ENCODE measurements at places on chromosomes 13 and 19.
A peak's percentile ranks its signal among the peaks of the same experiment; 100 is the strongest.

DNA sequence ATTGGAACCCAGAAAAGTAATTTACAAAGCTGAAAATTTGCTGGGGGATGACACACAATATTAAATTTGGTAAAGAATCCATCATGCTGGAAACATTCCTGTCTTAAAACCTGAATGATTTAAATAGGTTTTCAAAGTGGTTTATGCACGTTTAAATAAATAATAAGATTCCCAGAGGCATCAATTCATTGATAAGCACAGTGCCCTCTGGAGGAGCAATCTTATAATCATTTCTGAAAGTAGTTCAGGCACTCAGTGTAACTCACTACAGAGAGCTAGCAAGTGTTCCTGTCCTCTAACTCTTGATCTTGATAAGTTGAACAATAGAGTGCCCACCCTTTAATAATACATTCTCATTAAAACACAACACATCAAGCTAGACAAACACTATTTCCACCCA, 43.5 kb upstream of the SHISA2 start:
- no peak for DNase-seq

GRCh38 chr19:791567-792305, 5.5 kb upstream of the PTBP1 start:
- no peak for DNase-seq

DNA sequence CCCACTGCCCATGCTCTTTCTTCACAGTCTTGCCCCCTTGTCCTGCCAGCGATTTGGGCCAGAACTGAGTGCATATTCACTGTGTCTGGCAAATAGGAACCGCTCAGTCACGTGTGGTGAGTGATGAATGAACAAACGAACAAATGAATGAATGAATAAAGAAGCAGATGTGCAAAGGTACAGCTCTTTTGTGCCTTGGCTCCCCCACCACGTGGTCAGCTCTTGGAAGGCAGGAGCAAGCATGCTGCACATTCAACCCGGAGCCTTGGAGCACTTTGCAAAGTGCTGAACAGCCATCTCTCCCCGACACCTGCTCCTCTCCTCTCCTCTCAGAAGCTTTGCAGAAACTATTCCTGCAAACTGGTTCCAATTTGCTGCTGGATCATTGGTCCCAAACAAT, 52.4 kb downstream of the LATS2 start:
- DNase-seq: no peak

DNA sequence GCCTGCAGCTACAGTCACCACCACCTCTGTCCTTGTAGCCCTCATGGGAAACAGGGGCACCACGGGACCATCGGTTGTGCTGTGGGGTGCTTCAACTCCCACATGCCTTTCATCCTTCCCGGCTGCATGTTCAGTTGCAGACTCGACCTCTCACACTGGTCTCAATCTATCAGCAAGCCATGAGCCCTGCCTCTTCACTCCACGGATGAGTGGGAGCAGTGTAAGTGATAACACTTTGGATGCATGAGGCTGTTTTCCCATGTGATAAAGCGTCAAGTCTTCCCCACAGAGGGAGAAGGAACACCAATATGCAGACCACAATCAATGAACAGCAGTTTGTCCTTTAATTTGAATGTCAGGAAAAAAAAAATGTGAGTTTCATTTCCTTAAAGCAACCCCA, 12.2 kb downstream of the SERP2 start:
- no peak for DNase-seq

GRCh38 chr13:113022391-113022744, 53.4 kb downstream of the MCF2L start:
- DNase-seq: no peak

DNA sequence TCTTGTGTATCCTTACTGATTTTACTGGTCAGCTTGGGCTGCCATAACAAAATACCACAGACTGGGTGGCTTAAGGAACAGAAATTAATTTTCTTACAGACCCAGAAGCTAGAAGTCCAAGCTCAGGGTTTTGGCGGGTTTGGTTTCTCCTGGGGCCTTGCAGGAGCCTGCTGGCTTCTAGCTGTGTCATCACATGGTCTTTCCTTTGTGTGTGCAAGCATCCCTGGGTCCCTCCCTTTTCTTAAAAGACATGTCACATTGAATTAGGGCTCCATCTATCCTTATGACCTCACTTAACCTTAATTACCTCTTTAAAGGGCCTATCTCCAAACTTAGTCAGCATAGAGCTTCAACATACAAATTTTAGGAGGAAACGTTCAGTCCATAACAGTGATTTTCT, 23.4 kb downstream of the UBAC2 start:
- DNase-seq: no peak

GRCh38 chr19:54630782-54631181, 498 bp downstream of the LILRB1 start:
- no peak for DNase-seq

- DNase-seq: no peak
These were observed 80.0 kb downstream of the MZT1 start for GRCh38 chr13:72647422-72647821.

DNA sequence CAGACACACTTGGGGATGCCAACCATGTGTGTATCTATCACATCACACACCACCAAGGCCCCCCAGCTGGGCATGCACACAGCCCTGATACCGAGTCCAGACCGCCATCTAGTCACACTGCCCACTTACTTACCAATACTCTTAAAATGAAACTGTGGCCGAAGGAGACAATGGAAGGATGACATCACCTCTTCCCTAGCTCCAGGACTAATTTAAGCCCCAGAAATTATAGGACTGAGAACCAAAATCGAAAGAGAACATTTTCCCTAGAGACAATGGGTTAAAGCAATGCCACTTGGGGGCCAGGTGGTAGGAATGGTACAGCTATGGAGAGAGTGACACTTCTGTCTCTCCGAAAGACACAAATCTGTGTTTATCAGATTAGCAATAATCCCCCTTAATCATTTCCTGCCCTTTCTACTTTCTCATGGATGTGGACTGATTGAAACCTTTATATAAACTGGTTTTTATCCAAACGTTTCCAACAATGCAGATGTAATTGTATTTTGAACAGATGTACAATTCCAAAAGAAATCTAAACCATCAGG, 663 bp upstream of the GGACT start:
- no peak for DNase-seq

GRCh38 chr13:75486146-75487062, 4.4 kb upstream of the TBC1D4 start:
- no peak for DNase-seq

GRCh38 chr19:58552655-58553054, 2.2 kb downstream of the CHMP2A start:
- no peak for DNase-seq

- DNase-seq: peak; percentile 99
These were observed at the start of gene PIK3R2 for GRCh38 chr19:18152817-18153555. PIK3R2 (plus strand) TSS chr19:18153163; CDS start chr19:18155880, 2,717 bp downstream.

GRCh38 chr13:27355894-27356293, 68.5 kb upstream of the GTF3A start:
- DNase-seq: no peak

- DNase-seq: peak; percentile 89
These were observed 2.5 kb downstream of the PRR36 start for GRCh38 chr19:7871437-7872305.

- peak; percentile 68 for DNase-seq
These were observed 10.4 kb upstream of the ZSWIM4 start for GRCh38 chr19:13784731-13785452.

DNA sequence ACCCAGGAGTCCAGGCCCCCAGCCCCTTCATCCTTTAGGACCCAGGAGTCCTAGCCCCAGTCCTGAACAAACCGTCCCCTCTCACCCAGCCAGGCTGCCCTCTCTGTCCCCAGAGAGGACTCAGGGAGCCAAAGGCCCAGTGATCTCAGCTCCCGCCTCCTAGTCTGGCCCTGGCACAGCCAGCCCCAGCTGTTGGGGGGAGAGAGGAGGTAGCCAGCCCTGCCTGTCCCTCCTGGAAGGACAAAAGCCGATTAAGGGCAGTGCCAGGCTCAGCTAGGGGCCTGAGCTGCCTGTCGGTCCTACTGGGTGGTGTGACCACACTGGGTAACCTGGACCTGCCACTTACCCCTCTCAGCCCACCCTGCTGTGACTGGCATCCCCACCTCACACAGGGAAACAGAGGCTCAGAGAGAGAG, 14.5 kb downstream of the LIPE start:
- no peak for DNase-seq

DNA sequence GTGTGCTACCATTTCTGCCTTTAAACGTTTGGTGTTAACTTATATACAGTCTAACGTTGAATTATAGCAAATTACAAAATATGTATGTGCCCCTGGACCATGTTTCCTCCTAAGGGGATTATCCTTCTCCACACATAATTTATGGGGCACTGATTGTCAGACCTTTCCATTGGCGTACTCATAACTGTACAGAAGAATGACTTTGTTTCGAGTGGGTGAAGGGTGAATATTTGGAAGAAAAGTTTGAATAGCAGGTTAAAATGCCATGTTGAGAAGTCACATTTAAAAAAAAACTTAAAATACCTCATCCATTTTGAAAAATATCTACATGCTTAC, 58.8 kb downstream of the SLC10A2 start:
- no peak for DNase-seq

DNA sequence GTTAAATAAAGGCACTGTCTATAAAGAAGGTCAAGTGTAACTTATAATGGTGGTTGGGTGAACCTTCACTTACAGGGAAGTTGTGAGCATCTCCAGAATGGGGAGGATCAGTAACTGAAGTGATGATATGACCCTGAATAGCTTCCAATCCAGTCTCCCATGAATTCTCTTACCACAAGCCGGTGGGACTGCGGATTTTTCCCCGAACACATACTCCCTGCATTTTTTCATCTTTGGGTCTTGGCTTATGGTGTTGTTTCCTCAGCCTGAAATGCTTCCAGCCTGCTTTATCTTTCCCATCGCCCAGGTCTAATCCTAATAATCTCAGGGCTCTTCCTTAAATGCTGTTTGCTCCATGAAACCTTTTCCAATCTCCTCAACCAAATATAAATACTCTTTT, 2.0 kb upstream of the CSNK1A1L start:
- no peak for DNase-seq

- DNase-seq: no peak
These were observed 7.0 kb upstream of the RB1 start for GRCh38 chr13:48296528-48296927.

DNA sequence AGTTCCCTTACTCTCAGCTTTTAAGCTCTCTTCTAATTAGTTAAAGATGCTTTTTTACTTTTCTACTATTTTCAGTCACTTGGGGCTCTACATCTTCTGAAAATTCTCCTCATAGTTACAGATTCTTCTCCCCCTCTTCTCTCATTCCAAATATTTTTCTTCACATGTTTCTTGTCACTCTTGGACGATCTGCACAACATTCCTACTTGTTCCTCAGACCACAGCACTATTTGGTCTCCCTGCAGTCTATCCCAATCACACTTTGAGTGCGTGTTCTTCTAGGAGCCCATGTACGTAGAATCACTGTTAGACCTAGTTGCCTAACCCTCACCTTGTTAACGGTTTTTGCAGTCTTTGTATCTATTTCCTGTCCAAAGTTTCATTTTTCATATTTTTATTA, 222.5 kb upstream of the SPRY2 start:
- no peak for DNase-seq

DNA sequence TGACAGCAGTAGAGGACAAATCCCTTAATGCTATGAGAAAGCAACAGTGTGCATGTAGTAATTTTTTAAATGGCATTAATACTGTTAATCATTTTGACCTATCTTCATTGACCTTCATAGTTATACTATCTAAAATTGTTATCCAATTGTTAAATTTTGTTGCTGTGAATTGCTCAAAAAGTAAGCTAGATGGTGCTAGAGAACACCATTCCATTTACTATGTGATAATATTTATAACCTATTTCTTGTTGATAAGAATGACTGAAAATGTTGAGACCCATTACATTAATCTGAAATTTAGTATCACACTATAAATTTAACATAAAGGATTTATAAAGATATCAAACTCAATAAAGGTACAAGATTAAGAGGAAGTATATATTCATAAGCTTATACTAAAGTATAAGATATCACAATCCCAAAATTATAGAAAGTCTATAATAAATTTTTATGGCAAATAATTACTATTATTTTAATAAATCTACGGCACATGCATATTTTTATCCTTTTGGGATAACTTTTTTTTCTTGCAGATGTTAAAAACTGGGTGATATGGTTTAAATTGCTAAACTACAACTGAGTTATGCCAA, 1573.3 kb downstream of the PCDH9 start:
- no peak for DNase-seq

DNA sequence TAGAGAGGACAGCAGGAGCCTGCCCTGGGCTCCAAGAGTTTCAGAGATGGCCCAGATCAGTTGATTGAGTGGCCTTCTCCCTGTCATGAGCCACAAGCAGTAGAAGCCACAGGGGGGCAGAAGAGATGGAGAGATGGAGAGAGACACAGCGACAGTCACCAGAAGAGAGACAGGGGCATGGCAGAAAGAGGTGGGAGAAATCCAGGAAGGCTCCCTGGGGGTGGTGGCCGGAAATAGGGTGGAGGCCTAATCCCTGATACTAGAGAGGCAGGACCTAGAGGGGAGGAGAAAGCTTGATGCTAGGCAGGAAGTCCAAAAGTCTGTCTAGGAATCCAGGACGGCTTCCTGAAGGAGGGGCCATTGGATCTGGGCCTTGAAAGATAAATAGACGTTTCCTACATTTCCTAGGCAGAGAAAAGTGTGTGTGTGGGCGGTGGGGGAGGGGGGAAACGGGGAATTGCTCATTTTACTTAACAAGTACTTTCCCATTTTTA, 9.6 kb upstream of the TPM4 start:
- peak; percentile 78 for DNase-seq

- peak; percentile 28 for DNase-seq
These were observed 20.7 kb downstream of the TNFSF11 start for GRCh38 chr13:42594481-42595252.

DNA sequence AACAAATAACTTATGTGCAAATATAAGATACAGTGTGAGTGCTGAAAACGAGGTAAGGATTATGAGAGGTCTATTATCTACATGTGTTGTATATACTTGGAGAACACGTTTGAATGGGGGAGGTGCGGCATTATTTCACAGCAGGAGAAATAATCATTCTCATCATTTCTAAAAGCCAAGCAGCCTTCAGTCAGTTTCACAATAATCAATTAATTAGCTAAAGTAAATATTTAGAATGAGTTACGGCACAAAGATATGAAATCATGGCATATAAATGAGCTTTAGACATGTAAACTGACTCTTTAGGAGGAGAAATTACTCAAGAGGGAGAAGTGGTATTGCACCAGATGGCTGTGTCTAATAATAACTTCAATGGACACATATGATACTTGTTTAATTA, 366.6 kb downstream of the DNAJC15 start:
- DNase-seq: no peak

GRCh38 chr13:29674532-29674931, 79.0 kb upstream of the SLC7A1 start:
- no peak for DNase-seq

DNA sequence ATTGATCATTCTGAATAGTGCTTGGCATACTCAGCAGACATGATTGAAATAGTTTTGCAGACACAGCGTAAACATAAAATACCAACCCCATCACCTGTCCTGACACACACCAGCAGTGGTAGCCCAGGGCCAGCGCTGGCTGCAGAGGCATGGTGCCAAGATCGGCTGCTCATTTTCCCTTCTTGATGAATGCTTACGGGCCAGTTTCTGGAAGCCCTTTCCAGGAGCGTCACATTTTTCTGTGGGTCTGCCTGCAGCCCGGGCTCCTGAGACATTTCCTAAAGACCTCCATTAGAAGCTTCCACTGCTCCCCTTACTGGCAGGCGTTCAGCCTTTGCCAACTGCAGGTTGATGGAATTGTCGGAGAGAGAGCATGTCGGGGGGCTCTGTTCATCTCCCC, 48.6 kb downstream of the CHST8 start:
- no peak for DNase-seq

GRCh38 chr13:26899202-26899601, 138.6 kb upstream of the GPR12 start:
- no peak for DNase-seq

Data from CD4-positive, alpha-beta T cell treated with Interferon alpha-2 for 1 hour (primary cell).